NCI-H460 (cell line): ENCODE measurements at places on chromosomes 1 and 21. TPM values are rescaled to one million over a fixed set of nuclear protein-coding genes. Genes with fewer than 3 reads are reported as not detected.

CD53 gene
- total RNA-seq: not detected in 2 replicates

PNRC2 gene
- total RNA-seq: 74.6 and 84.0 TPM in 2 replicates

GRCh38 chr21:36591326-36591970 lies 107.5 kb upstream of the SIM2 start:
- DNase-seq: no peak

DNA sequence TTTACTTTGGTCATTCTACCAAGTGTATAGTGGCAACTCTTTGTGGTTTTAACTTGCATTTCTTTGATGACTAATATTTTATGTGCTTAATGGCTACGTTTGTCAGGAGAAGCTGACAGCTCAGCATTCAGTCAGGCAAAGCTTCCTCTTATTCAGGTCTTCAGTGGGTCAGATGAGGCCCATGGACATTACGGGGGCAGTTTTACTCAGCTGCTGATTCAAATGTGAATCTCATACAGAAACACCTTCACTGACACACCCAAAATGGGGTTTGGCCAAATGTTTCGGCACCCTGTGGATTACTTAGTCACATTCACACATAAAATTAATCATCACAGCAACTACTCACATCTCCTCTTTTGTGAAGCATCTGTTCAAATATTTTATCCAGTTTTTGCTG lies 104.9 kb upstream of the PLD5 start:
- no peak for DNase-seq

DNA sequence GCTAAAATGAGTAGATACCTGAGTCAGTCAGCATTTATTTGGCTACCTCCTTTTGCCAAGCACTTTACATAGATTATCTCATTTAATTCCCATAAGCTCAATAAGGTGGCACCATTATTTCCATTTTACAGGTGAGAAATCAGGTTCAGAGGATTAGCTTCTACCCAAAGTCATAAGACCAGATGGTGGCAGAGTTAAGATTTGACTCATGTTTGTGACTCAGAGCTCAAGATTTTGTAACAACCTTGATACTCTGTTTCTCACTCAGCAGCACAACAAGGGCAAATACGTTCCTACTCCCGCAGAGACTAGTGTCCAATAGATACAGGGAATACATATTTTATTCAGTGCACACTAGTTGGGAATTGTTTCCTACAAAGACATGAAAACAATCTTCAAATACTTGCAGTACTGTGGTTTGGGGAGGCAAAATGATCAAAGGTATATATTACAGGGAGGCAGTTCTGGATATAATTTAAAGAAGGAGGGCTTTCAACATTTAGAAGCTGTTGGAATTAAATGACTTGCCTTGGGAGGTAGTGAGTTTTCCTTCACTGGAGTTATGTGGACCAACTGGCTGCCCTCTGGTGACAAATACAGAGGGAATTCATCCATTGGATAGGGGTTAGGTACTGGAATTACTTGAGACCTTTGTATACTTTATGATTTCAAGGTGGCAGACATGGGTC lies 3.6 kb downstream of the LEPR start:
- DNase-seq: peak; percentile 57

DNA sequence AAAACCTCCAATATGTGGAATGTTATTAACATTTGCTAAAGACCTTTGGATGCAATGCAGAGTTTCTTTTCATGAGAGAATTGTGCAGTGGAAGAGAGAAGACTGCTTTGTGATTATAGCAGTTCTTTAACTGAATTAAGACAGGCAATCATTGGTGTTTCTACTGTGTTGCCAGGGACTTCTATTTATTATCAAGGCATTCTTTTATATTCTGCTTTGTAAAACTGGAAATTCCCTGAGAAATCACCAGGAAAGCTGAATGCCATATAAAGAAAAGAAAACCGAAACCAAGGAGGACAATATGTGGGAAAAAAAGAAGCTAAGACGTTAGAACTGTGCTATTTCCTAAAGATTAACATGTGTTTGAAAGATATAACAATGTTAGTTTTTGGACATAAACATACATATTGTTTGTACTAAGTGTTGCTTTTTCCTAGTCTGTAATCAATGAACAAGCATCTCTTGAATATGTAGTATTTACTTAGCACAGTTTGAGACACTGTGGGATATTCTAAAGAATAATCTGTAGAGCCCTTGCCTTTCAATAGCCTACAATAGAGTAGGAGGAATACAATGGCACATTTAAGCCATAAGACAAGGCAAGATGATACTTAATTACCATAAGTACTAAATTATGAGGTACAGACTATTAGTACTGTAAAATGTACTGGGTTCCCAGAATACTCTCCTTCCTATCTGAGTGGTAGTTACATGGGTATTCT lies 47.1 kb downstream of the EXTL2 start:
- no peak for DNase-seq
